Muscle of leg (tissue), 16 donors: ENCODE measurements at places on chromosomes 1 and 21.

GRCh38 chr1:216749232-216749631, 26.0 kb upstream of the ESRRG start:
- DNase-seq = peak; percentile 60

GRCh38 chr1:216750031-216750627, 26.9 kb upstream of the ESRRG start:
- DNase-seq = peak; percentile 83

- no peak for DNase-seq
Observed at GRCh38 chr1:1925437-1926345, 6.6 kb upstream of the TMEM52 start.

DNA sequence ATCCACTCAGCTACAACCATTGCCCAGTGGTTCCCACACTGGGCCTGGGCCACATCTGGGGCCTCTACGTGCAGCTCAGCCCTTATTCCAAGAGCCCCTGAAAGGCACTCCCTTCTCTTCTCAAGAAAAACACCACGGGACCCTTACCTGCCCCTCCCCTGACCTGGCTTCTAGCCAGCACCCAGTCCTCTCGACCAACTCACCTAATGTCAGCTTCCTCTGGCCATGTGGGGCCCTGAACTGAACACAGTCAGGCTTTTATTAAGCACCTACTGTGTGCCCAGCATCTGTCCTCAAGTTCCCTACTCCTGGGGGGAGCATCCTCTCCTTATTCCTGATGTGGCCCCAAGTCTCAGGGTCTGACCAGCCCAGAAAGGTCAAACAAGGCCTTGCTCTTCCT, 208.4 kb downstream of the MATN1 start:
- no peak for DNase-seq

GRCh38 chr1:65443647-65444046, 23.2 kb downstream of the LEPR start:
- no peak for DNase-seq

DNA sequence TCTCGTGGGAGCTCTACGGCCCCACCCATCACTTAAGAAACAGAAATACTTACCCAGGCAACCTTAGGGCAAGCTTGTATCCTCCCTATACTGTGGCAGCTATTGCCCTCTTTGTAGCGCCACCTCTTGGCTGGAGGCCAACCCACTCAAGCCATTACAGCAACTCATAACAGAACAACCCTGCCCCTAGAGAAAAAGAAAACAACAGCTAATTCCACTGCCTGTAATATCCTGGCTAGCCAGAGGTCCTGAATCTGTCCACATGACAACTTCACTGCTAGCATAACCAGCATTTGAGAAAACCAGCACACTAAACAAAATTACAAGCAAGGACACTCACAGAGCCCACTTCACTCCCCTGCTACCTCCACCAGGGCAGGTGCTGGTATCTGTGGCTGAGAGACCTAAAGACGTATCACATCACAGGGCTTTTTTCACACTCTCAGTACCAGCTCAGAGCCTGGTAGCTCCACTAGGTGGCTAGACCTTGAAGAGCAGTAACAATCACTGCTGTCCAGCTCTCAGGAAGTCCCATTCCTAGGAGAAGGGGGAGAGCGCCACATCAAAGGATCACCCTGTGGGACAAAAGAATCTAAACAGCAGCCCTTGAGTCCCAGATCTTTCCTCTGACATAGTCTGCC, 14.5 kb upstream of the MX1 start:
- no peak for DNase-seq

DNA sequence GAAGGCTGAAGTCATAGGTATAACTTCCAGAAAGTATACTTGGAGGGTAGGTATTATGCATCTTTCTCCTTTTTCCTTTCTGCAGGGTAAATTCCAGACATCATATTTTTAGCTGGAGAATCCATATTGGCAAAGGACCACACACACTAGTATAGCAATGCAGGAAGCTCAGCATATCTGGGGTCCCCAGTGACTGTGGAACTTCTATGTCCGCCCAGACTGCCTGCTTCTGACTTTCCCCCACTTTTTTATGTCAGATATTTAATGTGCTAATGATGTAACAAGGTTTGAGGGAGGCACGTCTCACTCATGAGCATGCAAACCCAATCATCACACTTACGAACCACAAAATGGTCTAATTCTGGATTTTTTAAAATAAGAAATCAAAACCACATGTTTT, 90.4 kb downstream of the BACH1 start:
- DNase-seq = peak; percentile 74

DNA sequence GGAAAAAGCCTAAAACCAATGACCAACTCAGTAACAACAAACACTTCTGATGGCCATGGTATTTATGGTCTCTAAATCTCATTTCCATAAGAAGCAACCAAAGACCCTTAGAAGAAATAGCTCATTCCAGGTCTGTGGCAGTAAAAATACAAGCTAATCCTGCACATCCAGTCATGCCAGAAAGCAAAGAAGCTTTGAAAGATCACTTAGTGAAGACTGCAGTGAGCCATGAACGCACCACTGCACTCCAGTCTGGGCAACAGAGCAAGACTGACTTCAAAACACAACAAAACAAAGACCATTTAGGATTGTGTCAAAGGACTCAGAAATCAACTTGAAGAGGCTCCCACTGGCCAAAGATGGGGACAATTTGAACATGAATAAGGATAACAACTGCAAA, 18.4 kb upstream of the ELK4 start:
- DNase-seq = no peak

GRCh38 chr1:17280436-17280835, 27.6 kb upstream of the PADI4 start:
- DNase-seq = no peak

DNA sequence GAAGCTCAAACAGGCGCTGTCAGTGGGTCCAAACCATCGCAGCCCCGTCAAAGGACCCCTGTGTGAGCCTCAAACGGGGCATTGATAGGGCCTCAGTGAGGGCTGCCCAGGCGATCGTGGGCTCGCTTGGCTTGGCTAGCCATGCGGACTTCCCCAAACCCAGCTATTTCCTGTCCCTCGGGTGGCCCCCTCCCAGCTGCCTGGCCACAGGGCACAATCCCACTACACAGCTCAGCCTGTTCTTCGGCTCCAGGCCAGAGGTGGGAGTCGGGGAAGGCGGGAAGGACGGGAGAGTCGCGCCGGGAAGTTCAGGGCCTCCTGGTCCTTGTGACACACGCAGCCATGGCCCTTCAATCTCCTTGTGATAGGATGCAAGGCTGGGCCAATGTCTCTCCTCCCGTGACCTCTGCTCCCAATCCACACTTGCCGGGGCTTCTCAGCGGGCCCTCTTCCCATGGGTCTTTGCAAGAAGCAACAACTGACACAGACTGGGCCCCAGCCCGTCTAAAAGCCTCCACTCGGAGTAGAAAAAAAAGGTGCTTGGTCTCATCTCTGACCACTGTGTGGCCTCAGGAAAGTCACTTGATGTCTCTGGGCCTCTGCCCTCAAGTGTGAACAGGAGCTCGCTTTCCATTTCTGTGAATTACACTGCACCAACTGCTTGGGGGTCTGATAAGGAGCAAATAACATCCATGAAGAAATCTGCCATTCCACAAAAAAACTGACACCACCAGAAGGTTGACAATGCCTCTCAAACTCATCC, 7.1 kb upstream of the MATN1 start:
- DNase-seq = no peak

- peak; percentile 72 for DNase-seq
Observed at GRCh38 chr1:64934115-64934877, 32.1 kb downstream of the JAK1 start.

DNA sequence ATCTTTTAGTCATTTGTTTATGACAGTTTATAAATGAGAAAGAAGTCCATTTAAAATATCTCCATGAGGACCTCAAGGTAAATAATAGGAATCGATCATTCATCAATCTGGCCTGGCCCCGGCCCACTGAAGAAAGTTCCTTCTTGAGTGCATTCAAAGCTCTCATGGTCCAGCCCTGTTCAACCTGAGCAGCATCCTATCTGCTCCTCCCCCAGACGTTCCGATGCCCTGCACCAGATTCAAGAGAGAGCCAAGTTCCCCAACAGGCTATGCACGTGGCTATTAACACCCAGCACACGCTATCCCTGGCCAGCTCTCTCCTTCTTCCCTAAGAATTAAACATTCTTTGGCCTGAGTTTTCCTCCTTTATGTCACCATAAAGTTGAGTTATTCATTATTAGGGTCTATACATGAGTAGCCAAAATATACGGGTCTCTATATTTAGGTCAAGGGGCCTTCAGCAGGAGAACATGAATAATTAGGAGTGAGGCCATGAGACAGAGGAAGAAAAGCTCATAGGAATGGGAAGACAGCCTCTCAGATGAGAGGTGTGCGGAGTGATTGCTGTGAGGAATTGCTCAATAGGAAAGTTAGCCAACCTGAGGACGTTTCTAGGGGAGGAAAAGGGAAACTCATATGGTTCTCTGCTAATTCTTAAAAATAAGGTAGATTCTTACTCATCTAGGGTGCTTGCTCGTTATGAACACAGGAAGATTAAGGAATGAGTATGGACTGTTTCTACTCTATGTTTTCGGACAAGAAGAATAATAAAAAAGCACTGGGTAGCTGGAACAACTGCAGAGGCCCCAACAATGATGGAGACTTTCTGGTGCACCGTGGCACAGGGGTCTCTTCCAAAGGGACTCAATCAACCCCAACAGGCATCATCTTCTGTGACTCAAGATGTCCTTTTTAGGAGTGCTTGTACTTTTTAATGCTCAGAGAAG, 23.6 kb downstream of the RUNX1 start:
- DNase-seq = no peak

DNA sequence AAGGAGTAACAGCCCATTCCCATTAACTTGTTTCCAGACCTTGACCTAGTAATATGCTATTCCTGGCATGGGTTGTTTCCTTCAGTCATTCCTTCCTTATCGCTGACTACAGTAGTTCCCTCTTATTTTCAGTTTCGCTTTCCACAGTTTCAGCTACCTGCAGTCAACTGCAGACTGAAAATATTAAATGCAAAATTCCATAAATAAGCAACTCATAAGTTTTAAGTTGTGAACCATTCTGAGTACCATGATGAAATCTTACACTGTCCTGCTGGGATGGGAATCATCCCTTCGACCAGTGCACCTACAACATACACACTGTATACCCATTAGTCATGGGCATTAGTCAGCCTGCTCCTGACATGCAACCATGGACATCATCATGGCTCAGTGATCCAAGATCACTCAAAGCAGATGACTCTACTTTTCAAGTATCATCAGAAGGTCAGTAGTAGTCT, 66.7 kb downstream of the CCDC30 start:
- peak; percentile 9 for DNase-seq

DNA sequence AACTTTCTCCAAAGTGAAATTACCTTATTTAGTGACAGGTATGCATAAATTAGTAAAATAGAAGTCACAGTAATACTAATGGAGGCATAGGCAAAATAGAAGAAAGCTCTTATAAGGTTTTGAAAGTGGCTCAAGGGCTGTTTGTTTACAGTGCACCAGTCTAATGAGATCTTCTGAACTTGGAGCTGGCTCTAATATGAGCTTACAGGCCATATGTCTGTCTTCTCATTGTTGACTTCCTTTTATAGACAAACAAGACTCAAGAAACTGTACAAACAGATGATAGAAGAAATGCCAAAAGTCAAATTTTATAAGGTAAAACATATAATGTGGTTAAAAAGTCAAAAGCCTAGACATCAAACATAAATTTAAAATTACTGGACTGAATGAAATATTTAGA, 207.5 kb upstream of the NEGR1 start:
- DNase-seq = no peak

- no peak for DNase-seq
Observed at GRCh38 chr1:225914391-225914790, 9.7 kb downstream of the PYCR2 start.

- DNase-seq = peak; percentile 70
Observed at GRCh38 chr1:98794196-98794886, 132.8 kb downstream of the SNX7 start.

DNA sequence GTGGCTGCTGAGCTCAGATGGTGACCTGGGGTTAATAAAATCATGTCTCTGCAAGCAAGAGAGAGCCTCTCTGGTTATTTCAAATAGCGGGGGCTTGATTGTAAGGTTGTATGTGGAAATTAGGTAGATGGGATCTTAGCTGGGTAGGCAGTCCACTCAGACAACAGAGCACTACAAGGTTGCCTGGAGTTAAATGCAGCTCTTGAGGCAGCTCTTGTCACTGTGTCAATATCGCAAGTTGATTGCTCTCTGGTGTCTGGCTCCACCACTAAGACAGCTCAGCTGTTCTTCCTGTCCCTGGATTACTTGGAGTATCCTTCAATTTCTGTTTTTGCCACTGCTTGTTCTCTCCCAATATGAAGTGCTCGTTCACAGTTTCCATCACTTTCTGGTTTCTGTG, 93.8 kb downstream of the C21orf91 start:
- DNase-seq = peak; percentile 14

DNA sequence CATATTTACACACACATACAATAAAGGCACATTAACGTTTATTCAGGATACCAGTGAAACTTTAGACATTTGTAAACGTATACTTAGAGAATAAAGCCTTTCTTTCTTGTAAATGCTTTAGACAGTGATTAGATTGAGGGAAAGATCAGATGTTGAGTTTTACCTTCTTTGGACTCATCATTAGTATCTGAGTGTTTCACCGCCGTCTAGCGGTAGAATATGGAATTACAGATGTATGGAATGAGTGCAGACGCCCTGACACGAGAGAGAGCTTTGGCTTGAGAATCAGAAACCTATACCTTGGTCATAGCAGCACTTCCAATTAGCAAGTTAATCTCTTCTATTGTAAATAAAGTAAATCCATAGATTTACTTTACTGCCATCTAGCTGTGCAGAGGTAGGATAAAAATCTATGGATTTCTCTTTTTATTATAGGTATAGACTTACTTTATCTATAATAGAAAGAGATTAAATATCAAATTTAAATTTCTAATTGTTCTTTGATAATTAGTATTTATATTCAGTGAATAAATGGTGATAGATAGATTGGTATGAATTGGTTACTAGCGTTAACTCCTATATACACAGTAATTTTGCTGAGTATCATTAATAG, 12.6 kb downstream of the FLG2 start:
- peak; percentile 36 for DNase-seq

GRCh38 chr1:218886101-218886871, 287.4 kb upstream of the LYPLAL1 start:
- peak; percentile 94 for DNase-seq

- no peak for DNase-seq
Observed at GRCh38 chr1:229447809-229448252, 13.9 kb upstream of the ACTA1 start.

DNA sequence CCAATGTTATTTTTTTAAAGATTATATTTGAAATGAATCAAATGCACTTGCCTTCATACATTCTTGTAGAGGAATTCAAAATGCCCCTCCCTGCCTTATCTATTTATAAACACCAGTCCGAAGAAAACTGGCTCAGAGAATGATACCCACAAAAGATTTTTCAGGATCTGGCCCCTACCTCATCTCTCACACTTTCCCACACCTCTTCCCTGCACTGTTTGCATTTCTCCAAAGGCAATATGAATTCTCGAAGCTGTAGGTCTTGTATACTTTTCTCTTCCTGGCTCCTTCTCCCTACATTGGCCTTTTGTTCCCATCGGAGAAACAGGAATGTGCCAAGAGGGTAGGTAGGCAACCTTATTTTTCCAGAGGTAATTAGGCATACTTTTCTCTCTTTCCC, 12.0 kb upstream of the CCDC190 start:
- no peak for DNase-seq

GRCh38 chr21:18499761-18500376, 96.3 kb upstream of the TMPRSS15 start:
- peak; percentile 65 for DNase-seq

GRCh38 chr21:23471877-23472276, 2135.4 kb downstream of the MRPL39 start:
- DNase-seq = no peak
